ENCODE measurements at places on chromosomes 3 and 15.

GRCh38 chr3:66033241-66034138 is 5.2 kb downstream of the MAGI1 start:
- no peak for DNase-seq

- DNase-seq: peak; percentile 79
These were observed 681.0 kb downstream of the DIPK2A start for GRCh38 chr3:144652573-144652972.

- DNase-seq: no peak
These were observed 23.9 kb downstream of the SSR3 start for GRCh38 chr3:156530980-156531379.

DNA sequence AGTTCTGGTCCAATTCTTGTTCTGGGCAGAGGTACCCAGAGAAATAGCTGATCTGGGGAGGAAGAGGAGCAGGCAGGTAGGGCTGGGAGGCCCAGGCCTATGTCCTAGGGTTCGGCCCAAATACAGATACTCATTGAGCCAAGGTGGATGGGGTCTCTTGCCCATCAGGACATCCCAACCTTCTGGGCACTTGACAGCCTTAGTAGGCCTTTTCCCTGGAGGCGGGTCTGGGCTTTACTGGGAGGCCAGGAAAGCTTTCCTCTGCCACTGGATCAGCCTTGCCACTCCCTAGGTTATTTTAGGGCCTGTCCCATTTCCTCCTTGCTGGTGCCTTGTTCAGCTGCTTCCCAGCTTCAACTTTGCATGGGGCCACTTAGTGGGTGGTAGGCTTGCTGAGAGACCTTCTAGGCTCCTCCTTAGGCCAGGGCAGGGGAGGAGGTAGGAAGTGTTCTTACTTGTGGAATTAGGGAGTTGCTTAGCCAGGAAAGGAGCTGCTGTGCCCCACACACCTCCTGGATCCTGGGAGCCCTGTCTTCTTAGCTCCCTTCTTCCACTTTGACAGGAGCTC is 9.7 kb downstream of the TEX264 start:
- DNase-seq: no peak

DNA sequence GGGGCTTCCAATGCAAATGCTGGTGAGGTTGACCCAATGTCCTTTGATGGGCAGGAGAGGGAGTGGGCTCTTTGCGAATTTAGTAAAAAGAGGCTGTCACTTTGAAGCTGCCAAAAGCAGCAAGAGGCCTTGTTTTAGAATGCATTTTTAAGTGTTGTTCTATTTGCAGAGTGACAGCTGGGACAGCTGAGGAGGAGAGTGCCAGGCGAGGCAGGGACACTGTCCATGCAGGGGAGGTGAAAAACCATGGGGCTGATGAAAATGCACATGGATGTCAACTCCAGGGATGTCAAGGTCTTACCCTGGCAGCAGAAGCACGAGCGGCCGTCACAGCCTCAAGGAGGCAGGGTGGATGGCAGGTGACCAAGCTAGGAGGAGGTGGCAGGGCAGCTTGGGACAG is 279.8 kb downstream of the ADAMTS17 start:
- DNase-seq: no peak

- no peak for DNase-seq
These were observed 93.8 kb downstream of the LRIG1 start for GRCh38 chr3:66406831-66407610.

DNA sequence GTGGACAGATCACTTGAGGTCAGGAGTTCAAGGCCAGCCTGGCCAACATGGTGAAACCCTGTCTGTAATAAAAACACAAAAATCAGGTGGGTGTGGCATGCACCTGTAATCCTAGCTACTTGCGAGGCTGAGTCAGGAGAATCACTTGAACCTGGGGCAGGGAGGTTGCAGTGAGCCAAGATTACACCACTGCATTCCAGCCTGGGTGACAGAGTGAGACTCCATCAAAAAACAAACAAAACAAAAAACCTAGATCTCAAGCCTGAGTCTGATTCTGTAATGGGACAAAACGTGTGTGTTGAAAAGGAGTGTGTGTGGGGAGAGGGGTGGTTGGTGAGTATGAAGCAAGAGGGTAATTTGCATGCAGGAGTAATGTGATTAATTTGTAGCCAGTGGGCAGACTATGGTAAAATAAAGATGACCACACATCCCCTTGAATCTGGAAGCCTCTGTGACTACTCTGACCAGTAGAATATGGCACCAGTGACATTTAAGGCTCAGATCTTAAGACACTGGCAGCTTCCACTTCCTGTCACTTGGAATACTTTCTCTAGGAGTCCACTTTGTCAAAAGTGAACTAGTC is 18.4 kb upstream of the OPA1 start:
- no peak for DNase-seq

GRCh38 chr3:172021164-172021563 is 18.2 kb upstream of the FNDC3B start:
- DNase-seq: no peak

GRCh38 chr3:72191209-72191960 is 406.4 kb upstream of the PROK2 start:
- no peak for DNase-seq

GRCh38 chr3:57726397-57726796 is 29.7 kb upstream of the SLMAP start:
- no peak for DNase-seq

GRCh38 chr3:186965141-186965879 is 35.0 kb downstream of the ST6GAL1 start:
- DNase-seq: no peak

DNA sequence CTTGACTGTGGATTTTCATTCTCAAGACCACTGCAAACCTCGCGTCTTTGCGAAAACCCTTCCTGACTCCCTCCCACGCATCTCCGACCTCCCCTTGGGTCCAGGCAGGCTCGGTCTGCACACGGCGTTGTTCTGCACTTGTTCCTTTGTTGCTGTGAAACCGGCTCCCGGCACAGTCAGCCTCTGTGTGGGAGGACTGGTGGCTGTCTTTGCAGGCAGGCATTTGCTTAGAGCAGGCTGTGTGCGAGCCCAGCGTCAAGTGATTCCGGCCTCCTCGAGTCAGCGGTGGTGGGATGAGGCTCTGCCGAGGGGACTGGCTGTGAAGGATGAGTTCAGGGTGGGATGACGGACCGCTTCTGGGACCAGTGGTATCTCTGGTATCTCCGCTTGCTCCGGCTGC is 102.6 kb upstream of the ROPN1 start:
- DNase-seq: no peak

- no peak for DNase-seq
These were observed 38.2 kb downstream of the MAGI1 start for GRCh38 chr3:66000506-66000905.

GRCh38 chr3:62479326-62479725 is 106.0 kb upstream of the FEZF2 start:
- DNase-seq: no peak

DNA sequence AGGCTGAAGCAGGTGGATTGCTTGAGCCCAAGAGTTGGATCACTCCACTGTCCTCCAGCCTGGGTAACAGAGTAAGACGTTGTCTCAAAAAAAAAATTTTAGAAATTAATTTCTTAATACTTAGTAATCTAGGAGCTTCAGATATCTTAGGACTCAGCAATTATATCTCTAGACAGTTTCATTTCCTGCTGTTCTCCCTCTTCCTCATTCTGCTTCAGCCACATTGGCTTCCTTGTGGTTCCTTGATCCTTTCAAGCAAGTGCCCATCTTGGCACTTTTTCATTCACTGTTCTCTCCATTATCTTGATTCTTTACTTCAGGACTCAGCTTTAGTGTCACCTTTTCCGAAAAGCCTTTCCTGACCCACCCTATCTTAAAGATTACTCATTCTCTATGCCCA is 22.5 kb downstream of the TMEM202 start:
- no peak for DNase-seq

GRCh38 chr3:134328846-134329245 is 45.4 kb downstream of the AMOTL2 start:
- no peak for DNase-seq

- DNase-seq: no peak
These were observed 35.3 kb downstream of the OXNAD1 start for GRCh38 chr3:16300307-16300706.

DNA sequence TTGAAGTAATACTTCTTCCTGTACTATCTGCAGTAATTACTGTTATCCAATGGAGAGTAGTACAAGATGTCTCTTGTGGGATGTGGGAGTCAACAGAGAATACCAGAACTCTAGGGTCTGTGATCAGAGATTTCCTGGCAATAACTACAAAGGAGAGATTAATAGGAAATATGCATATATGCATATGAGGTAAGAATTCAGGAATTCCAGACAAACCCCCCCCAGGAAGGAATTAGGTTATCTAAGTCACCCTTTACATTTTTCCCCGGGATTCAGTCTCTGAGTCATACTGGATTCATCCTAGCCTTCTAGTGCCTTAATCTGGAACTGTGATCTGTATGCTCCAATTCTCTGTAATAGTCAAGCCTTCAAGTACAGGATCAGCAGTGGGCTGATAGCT is 49.4 kb downstream of the GTF2E1 start:
- DNase-seq: peak; percentile 91

DNA sequence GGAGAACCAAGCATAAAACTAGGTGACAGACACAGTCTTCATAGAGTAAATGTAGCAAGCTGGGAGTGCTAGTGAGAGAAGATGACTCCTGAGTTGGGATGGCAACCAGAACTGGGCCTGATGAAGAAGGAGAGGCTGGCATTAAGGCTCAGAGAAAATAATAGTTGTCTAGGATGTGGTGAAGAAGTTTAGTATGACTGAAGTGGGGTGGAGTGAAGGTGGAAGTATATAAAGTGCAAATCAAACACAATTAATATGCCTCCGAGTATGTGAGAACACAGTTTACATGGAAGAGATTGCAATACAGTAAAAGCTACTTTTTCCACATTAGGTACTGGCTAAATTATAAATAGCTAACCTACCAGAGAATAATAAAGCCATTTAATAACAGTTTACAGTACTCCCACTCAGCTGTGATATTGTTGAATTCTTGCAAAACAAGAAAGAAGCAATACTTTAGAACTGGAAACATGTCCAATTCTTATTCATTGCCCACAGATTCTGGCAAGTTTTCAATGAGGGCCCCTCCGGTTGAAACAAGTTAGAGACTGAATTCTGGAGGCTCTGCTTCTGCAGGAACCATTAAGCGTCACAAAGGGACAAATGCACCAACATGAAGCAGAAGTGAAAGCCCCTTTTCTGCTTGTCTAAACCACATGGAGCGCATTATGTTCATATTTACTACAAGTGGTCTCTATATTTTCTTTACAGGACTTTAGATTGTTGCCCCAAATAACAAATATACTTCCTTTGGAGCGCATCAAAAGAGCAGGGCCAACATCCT is 243.7 kb downstream of the SLC9A9 start:
- no peak for DNase-seq

DNA sequence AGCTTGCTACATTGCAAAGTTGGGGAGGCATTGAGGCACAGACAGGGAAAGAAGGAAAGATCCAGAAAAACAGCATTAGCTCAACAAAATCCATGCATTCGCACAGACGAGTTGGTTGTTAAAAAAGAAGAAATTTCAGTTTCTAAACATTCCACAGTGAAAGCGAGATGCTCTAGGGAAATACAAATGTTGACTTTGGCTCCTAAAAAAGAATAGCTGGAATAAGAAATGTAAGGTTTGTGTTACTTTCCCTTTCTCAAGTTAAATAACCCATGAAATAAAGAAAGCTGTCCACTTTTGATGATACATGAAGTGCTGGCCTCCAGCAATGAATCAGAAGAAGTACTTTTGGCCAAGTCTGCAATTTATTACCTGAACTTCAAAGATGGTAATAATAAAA is 465.1 kb downstream of the ERC2 start:
- peak; percentile 21 for DNase-seq

DNA sequence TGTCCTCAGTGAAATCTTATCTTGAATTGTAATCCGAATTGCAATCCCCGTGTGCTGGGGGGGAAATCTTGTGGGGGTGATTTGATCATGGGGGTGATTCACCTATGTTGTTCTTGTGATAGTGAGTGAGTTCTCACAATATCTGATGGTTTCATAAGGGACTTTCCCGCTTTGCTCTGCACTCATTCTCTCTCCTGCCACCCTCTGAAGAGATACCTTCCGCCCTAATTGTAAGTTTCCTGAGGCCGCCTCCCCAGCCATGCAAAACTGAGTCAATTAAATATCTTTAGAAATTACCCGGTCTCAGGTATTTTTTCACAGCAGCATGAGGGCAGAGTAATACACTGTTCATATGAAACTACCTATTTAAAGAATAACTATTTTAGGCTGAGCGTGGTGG is 304.1 kb upstream of the EPHA6 start:
- no peak for DNase-seq

DNA sequence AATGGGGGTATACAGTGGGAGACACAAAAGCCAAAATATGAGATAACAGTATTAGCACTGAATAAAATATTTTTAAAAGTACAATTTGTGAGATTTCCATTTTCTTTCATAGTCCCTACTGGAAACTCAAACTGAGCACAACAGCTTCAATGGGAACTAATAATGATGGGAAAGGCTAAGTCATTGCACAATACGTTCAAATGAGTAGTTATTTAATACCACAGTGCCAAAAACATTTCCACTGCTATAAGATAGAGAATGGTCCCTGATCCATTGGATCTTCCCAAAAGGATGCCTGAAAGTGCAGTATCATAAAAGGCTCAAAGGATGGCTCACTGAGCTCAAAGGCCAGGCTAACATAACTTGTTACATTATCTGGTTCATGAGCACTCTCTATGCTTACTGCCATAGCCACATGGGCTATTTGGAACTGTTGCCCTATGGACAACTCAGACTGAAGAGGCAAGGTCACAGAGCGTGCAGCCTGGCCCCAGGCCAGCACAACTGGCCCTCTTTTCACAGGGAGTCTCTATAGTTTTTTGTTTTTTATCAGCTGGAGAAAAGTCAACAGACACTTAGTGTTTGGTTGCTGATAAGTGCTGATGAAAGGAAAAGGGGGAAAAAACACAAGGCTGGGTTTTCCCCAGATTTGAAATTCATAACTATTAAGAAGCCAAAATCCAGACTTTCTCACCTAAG is 54.1 kb upstream of the PPIB start:
- no peak for DNase-seq

DNA sequence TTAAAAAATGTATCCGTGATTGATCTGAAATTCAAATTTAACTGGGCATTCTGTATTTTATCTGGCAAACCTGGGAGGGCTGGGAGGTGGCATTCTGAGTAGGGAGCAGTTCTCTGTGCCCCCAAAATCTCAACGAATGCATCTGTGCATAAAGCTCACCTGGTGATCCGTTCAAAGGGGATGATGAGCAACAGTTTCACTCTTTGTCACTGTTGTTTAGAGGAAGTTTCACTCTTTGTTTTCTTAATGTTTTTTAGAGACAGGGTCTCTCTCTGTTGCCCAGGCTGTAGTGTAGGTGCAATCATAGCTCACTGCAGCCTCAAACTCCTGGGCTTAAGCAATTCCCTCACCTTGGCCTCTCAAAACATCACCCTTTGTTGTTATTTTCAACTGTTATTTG is 186.7 kb downstream of the SSR3 start:
- DNase-seq: no peak

Data from fibroblast of skin of scalp (primary cell).